ENCODE measurements at places on chromosomes 3 and 15.

DNA sequence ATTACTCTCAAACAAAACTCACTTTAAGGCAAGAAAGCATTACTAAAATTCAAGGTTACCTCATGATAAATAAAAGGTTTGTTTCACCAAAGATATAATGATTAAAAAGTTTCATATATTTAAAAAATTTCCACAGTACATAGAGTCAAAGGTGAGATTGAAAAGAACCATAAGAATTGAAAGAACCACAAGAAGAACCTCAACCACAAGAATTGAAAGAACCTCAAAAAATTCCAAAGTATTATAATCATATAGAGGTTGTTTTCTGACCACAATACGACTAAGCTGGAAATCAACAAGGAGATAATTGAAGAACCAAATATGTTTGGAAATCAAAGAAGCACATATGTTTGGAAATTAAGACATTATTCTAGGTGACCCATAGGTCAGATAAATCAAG lies 52.7 kb downstream of the SLC25A36 start:
- DNase-seq: no peak

- DNase-seq: no peak
These were observed 36.6 kb upstream of the POMGNT2 start for GRCh38 chr3:43142472-43142871.

DNA sequence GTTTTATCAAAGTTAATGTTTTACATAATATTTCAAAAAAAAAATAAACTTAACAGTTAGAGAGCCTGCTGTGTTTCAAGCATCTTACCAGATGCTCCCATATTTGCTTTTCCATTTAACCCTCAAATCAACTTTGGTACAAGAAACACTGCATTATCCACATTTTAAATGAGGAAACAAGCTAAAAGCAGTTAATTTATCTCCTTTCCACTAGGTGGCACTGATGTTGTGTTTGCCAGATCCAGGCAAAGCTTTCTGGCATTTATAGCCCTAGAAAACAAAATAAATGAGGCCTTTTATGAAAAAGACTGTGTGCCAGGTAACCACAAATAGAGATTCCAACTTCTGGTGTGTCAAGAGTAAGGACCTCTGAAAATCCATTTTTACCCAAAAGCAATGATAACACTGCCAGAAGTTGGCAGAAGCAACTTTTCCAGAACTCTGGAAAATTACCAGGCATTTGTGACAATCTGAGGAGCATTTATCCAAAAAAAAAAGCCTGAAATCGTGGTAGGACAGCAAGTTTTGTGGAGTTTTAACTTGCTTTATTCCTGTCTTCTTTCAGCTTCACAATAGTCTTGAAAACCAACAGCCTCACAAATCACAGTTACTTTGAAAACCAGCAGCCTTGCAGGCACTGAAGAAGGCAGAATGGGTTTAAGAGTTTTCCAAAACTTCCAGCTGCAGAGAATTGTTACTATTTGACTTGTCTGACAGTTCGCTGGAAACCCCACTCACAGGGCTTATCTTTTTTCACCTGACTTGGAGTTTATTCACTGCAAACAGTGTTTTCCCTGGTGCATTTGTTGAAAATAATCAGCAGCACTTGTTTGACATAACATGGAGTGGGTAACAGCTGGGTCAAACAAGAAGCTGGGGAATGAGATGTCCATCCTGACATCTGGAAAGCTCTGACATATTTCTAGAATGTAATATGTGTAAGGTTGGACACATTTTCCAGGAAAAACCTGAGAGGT lies 9.2 kb downstream of the FAM162A start:
- no peak for DNase-seq

DNA sequence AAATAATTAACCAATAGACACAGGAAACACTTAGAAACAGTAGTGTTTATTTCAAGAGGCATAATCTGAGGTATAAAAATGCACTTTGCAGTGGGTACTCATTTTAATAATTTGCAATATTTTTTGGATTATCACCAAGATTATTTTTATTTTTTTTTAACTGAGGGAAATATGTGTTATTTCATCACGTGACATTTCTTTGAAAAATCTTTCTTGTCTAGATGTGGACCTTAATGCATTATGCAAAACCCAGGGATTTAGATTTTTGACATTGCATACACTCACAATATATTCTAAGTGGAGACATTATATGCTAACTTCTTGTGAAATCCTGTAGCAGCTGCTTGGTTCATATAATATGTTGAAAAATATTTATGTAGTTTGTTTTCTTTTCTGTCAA lies 260.4 kb upstream of the MEIS2 start:
- DNase-seq: no peak

DNA sequence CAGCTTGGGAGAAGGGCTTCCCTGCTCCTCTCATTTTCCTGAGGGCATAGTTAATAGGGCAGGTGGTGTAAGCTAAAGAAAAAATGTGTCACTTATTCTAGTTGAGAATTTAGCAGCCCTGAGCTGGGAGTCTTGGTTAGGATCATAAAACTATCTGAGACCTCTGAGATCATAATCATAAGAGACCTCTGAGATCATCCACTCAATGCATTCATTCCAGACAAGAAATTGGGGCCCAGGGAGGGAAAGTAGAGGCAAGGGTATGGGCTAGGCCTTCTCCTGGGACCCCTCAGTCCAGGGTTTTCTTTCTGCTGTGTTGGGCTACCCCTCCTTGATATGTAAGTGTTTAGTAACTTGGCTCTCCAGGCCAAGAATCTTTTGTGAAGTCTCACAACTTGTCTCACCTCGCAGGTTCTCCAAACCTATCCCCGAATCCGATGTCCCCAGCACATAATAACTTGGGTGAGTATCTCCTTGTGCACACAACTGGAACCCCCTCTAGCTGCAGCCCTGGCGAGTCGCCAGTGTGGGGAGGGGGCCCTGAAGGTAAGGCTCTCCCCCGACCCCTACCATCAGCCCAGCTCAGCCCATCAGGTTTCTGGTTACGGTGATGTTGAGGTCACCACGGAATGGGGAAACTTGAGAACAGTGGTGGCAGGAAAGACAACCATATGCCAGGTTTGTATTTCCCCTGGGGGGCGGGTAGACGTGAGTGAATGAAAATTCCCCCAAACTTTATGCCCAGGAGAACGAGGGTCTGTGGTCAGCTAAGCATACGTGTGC lies 84.1 kb downstream of the AAGAB start:
- DNase-seq: no peak

GRCh38 chr3:11140030-11140712 lies 14.1 kb upstream of the HRH1 start:
- no peak for DNase-seq

Measured in fibroblast of skin of left biceps (primary cell).